ENCODE measurements at places on chromosomes 2 and 18. TPM values are rescaled to one million over a fixed set of nuclear protein-coding genes. Genes with fewer than 3 reads are reported as not detected.

DNA sequence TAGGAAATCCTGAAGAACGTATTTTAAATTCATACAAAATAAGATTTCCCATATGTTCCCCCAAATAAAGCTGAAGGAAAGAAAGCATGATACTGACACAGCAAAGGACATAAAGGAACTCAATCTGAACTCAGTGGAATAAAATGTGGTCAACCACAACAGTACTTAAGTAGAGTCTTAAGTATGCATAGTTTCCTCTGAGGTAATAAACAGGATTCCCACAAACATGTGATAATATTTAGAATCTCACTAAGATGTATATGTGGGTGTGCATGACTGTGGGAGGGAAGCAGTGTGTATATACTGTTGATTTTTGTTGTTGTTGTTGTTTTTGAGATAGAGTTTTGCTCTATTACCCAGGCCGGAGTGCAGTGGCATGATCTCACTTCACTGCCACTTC, 69.3 kb downstream of the NOL10 start:
- no peak for DNase-seq
- no peak overlapping the region for H3K4me3 ChIP-seq
- H3K27me3 ChIP-seq: no peaks in the 10 kb centered on the region

DNA sequence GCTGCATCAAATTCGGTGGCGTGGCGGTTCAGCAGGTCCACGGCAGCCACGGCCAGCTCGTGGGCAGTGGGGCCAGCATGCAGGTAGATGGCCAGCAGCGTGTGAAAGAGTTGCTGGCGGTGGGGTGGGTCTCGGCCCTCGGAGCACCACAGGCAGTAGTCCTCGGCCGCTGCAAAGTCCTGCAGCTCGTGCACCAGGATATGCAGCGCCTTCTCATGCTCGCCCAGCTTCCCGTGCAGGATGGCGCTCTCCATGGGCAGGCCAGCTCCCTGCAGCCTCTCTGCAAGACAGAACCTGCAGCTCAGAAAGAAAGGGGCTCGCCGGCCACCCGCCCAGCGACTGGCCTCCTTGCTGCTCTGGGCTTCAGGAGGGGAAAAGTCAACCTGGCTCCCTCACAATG, 27.9 kb downstream of the GPR45 start:
- no peak overlapping the region for H3K27ac ChIP-seq
- no peak overlapping the region for H3K4me3 ChIP-seq
- no peak for DNase-seq
- H3K4me1 ChIP-seq: peaks cover 15% of the 10 kb centered on the region
- H3K36me3 ChIP-seq: peaks cover 50% of the 10 kb centered on the region

- H3K27me3 ChIP-seq: no peaks in the 10 kb centered on the region
- no peak overlapping the region for H3K4me3 ChIP-seq
- no peaks in the 10 kb centered on the region for H3K36me3 ChIP-seq
Observed at GRCh38 chr2:101740555-101740964, 43.1 kb downstream of the MAP4K4 start.

CSRNP3 gene
- total RNA-seq: not detected

DNA sequence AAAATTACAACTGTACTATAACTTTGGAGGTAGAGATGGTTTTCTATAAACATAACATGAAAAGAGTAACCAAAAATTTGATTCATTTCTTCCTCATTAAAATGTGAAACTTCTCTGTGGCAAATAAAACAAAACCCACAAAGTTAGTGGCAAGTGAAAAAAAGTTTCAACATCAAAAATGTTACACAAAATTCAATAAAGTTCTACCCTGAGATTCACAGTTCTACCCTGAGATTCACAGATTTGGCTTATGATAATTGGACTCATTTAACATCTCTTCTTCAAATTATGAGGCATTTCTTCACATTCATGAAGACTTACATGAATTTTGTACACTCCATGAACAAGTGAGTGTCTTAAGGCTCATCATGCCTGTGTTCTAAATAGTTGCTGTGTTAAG, 51.0 kb downstream of the AAK1 start:
- H3K4me3 ChIP-seq: no peak overlapping the region
- no peak for DNase-seq
- no peaks in the 10 kb centered on the region for H3K36me3 ChIP-seq
- H3K27ac ChIP-seq: no peak overlapping the region
- H3K27me3 ChIP-seq: no peaks in the 10 kb centered on the region

All from endothelial cell of umbilical vein (primary cell).